ENCODE measurements at places on chromosomes 2 and 18. TPM values are rescaled to one million over a fixed set of nuclear protein-coding genes. Genes with fewer than 3 reads are reported as not detected.

Gene SULT1C4
- total RNA-seq: 1.8 TPM

Gene SIX3
- total RNA-seq: 0.48 TPM

Gene MYO5B
- total RNA-seq: 7.2 TPM

Gene SPIRE1
- total RNA-seq: 42.0 TPM

GRCh38 chr2:190785334-190785733, 95.3 kb upstream of the GLS start:
- DNase-seq: no peak

- peak; percentile 92 for DNase-seq
Observed at GRCh38 chr2:120736624-120737339, 1.1 kb downstream of the GLI2 start.

- DNase-seq: no peak
Observed at GRCh38 chr2:64980183-64980582, 9.0 kb upstream of the SLC1A4 start.

DNA sequence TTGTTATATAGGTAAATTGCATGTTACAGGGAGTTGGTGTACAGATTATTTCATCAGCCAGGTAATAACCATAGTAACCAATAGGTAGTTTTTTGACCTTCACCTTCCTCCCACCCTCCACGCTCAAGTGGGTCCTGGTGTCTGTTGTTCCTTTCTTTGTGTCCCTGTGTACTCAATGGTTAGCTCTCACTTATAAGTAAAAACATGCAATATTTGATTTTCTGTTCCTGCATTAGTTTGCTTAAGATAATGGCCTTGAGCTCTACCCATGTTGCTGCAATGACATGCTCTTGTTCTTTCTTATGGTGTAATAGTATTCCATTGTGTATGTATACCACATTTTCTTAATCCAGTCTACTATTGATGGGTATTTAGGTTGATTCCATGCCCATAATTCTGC, 233.7 kb upstream of the EPC2 start:
- no peak for DNase-seq

GRCh38 chr18:5895876-5896740, 786 bp upstream of the TMEM200C start:
- peak; percentile 59 for DNase-seq

All from astrocyte (in vitro differentiated cells and primary cell).